ENCODE measurements at places on chromosomes 13 and 19. TPM values are rescaled to one million over a fixed set of nuclear protein-coding genes. Genes with fewer than 3 reads are reported as not detected.

- DNase-seq: no peak
Observed at GRCh38 chr13:106530980-106531481, 4.4 kb downstream of the EFNB2 start.

- DNase-seq: peak; percentile 49
Observed at GRCh38 chr19:45643927-45644771, 5.0 kb upstream of the EML2 start.

- no peak for DNase-seq
Observed at GRCh38 chr19:29962793-29963192, 20.8 kb downstream of the URI1 start.

DNA sequence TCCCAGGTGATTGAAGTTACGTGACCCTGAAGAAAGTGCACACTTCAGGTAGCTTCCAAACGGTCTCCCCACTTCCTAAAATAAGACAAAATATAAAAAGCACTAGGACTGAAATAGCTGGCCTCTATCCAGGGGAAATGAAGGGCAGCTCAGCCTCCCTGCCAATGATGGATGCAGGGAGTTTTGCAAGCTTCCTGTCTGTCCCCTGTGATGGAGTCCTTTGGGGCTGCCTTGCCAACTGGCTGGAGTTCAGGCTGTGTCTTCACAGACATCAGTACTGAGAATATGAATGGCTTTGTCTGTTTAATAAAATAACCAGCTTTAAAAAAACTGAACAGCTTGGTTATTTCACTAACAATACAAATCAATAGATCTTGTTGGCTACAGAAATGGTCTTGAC, 101.4 kb upstream of the GPR12 start:
- no peak for DNase-seq

- DNase-seq: no peak
Observed at GRCh38 chr13:99883805-99884204, 87.8 kb downstream of the ZIC5 start.

GRCh38 chr13:44382635-44383145, 9.1 kb downstream of the SERP2 start:
- no peak for DNase-seq

- DNase-seq: no peak
Observed at GRCh38 chr19:35862528-35862927, 5.8 kb downstream of the KIRREL2 start.

DNA sequence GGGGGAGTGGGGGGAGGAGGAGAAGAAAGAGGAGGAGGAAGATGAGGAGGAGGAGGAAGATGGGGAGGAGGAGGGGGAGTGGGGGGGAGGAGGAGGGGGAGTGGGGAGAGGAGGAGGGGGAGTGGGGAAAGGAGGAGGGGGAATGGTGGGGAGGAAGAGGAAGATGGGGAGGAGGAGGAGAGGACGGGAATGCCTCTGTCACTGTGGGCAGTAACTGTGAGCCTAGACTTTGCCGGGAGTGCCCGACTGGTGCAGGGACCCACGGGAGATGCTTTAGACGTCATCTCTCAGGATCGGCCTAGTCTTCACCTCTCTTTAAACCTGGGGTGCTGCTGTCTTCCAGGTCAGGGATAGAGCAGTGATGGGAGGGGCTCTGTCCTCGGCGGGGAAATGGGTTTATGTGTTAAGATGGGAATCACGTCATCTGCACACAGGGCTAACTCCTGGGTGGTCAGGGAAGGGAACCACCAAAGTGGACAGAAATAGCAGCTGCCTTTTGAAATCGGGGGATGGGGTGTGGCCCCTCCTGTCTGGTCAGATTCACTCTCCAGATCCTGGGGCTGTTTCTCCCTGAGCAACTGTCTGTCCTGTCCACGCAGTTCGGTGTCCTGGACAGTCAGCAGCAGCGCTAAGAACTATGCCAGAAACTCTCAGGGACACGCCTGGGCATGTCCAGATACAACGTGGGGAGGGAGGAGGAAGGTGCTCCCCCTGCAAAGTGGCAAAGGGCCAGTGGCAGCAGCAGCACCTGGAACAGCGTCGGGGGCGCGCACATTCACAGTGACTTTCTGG, 26.9 kb downstream of the GAS6 start:
- no peak for DNase-seq

DNA sequence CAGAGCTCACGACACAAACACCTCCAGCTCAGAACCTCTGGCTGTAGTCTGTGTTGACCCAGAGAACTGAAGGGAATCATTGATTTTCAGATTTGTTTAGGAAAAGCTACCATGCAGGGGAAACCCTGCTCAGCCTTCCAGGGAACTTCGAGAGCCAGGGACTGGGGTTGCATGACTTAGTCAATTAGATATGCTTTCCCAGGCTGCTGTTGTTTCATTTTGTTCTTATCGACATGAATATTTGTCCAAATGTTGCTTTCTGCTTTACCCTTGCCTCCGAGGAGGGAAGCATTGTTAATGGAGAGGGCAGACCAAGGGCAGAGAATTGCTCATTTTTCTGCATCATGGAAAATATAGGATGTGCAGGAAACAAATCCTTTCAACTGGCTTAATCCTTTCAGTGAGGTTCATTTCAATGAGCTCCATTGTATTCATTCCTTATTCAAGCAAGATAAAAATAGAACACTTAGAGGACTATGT, 82.5 kb downstream of the KLF5 start:
- DNase-seq: no peak

DNA sequence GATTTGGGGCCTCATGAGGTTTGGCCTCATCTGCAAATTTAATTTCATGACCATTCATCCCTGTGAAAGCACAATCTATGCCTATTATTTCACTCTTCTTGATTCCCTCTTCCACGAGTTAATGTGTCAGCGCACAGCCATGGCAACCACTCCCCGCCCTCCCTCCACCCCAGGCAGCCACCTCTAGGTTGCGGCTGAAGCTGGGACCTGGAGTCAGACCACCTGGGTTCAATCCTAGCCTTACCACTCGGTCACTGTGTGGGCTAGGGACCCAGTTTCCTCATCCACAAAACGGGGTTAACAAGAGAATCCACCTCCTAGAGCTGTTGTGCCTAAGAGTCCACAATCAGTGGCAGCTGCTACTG, 9.8 kb downstream of the CHST8 start:
- no peak for DNase-seq

- peak; percentile 49 for DNase-seq
Observed at GRCh38 chr19:42140125-42140754, 8.0 kb upstream of the POU2F2 start.

- DNase-seq: no peak
Observed at GRCh38 chr13:62357887-62358645, 942.4 kb upstream of the PCDH20 start.

- no peak for DNase-seq
Observed at GRCh38 chr19:39334444-39334976, 1.3 kb downstream of the GMFG start.

DNA sequence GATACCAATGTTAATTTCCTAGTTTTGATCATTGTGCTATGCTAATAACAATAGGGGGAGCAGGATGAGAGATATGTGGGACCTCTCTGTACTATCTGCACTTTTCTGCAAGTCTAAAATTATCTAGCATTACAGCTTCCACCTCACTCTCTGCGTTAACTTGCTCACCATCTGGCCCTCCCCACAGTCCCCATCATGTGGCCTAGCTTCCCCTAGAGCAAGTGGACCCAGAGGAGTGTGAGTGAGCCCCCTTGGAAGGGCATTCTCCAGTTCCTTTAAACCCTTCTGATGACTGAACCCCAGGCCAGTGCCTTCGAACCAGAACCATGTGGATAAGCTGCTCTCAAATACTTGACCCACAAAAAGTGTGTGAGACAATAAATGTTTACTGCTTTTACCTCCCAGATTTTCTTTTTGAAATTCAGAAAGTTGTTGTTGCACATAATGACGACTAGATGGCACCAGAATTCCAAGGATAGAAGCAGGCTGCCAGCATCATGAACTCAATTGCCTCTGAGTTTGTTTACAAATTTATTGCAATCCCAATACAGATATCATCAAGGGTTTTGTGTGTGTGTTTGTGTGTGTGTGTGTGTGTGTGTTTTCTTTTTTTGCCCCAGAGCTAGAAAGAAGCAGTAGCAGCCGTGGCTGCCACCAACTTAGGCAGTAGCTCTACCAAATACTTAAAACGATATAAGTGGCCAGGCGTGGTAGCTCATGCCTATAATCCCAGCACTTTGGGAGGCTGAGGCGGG, 49.0 kb upstream of the ZNF780A start:
- peak; percentile 73 for DNase-seq

GRCh38 chr19:4371247-4372164, 28.1 kb downstream of the MPND start:
- DNase-seq: no peak

DNA sequence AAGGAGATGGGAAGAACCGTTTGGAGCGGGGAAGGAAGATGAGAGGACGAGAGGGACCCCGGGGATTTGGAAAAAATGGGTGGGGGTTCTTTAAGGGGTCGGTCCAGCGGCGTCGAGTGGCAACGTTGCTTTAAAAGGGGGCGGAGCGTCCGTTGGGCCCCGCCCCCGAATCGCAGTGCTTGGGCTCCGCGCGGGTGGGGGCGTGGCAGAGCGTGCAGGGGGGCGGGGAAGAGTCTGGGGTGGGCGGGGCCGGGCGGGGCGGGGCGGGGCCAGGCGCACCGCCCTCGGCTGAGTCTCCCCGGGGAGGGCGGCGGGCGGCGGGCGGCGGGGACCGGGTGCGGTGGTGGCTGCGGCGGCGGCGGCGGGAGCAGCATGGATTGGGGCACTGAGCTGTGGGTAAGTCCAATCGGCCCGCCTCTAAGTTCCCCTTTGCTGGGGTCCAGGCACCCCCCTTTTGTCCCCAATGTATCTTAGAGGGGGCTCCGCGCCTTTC, at the start of gene TRIP10:
TRIP10 (plus strand) TSS at position 291 of the 493 bp plus-strand sequence; CDS start at position 373, 82 bp downstream.
- DNase-seq: peak; percentile 87

GRCh38 chr19:5559804-5560133, 8.0 kb downstream of the TINCR start:
- DNase-seq: no peak

DNA sequence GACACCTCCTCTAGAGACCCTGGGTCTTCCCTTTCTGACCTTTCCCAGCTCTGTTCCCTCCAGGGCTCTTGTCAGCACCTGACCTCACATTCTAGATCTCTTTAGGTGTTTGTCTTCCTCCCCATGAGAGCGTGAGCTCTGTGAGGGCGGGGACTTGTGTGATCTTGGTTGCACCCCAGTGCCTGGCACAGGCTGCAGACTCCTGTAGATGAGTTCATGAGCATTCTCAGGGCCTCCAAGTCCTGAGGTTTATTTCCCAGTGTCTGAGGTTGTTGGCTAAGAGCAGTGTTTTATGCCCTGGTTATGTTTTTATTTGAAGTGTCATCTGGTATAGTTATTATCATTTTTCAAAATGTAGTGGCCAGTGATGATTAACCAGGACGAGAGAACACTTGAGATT, 596 bp downstream of the CEACAM4 start:
- no peak for DNase-seq

DNA sequence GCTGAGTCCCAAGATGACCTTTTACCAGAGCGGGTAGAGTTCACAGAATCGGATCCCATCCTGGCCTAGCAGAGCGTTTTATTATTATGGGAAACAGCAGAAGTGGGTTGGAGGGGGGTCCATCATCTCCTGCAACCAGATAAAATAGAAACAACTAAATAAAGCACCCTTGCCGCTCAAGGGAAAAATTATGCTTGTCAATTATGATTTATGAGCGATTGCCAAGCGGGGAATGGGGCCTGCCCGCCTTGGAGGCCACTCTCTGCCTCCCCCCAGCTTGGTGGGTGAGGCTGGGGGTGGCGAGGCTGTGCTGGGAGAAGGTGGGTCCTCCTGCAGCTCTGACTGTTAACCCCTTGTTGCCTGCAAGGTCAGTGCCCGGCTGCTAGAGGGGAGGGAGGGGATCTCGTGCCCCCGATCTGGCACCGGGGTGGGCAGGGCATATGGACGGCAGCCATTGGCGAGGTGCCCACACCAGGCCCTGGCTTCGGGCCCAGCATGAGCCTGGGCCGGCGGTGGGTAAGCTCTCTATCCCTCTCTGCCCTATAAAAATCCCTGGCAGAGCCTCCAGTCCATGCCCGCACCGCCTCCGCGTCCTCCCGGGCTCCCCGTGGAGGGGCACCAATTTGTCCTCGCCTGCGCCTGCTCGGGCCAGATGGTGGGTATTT, 129.1 kb downstream of the URI1 start:
- DNase-seq: no peak

- peak; percentile 27 for DNase-seq
Observed at GRCh38 chr19:30666301-30666803, 294.2 kb downstream of the ZNF536 start.

DNA sequence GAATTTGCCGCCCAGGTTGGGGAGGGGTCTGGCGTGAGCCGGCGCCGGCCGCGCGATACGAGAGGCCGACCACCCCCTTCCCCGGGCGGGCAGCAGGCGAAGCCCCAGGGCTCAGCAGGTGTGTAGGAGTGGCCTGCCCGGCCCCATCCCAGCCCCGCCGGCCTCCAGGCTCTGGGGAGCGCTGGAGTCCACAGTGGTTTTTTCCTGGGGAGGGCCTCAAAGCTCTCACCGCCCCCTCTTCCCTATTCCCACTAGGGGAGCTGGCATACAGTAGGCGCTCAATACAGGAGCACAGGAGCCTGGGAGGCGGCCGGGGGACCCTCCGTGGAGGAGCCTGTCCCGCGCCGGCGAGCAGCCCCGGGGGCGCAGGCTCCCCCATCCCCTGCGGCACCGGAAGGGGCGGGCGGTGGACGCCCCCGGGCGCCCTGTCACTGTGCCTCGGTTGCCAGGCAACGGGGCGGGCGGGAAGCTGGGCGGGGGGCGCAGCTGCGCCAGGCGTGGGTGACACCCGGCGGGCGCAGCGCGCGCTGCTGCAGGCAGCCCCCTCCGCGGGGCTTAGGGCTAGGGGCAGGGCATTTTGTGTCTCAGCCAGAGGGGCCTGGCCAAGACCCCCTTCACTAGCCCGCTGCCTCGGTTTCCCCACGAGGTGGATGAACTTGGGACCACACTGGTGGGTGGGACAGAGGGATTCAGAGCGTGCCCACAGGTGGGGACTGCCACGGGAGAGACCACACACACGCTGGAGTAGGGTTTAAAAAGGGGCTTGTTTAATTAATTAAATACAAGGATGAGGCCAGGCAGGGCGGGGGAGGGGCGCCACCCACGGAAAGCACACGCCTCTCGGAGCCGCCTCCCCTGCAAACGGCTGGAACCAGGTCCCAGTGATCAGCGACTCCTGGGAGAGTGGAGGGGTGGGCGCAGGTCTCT, 3.6 kb upstream of the REXO1 start:
- peak; percentile 78 for DNase-seq

GRCh38 chr13:18959996-18960395, 221.6 kb downstream of the TUBA3C start:
- no peak for DNase-seq

CCDC8 gene
- not detected for total RNA-seq

RASAL3 gene
- 88.5 TPM for total RNA-seq

IL12RB1 gene
- total RNA-seq: 24.8 TPM

ATP4A gene
- total RNA-seq: not detected

FFAR1 gene
- 3.0 TPM for total RNA-seq

CYP4F2 gene
- not detected for total RNA-seq

TEX26 gene
- not detected for total RNA-seq
